ENCODE measurements at places on chromosomes 6 and 20.

- peak; percentile 82 for DNase-seq
These were observed 52.8 kb downstream of the MRPL14 start for GRCh38 chr6:44074439-44074812.

DNA sequence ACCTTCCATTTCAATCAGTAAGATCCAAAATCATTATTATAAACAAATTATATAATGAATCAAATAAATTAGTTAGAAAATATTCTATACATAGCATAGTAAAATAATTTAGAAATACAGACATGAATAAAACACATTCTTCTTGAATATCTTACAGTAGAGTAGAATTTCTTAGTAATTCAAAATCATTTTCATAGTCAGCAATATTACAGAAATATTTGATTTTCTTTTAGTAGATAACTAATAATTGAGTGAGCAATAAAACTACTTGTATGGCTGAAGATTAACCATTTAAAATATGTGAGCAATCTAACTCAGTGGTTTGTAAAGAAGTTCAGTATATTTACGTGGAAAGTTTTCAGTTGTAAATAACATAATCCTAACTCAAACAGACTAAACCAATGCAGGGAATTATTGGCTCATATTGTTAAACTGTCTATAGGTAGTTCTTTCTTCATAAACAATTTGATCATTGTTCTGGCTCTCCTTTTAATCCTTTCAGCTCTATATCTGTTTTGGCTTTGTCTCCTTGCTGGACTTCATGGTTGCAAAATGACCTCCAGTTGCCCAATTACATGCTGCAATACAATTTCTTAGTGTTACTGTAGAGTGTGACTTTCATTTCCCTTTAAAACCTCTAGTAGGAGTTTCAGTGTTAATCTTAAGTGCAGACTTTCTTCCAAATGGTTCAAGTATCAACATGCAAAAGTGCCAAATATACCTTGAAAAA lies 307.5 kb downstream of the EYS start:
- DNase-seq: no peak

DNA sequence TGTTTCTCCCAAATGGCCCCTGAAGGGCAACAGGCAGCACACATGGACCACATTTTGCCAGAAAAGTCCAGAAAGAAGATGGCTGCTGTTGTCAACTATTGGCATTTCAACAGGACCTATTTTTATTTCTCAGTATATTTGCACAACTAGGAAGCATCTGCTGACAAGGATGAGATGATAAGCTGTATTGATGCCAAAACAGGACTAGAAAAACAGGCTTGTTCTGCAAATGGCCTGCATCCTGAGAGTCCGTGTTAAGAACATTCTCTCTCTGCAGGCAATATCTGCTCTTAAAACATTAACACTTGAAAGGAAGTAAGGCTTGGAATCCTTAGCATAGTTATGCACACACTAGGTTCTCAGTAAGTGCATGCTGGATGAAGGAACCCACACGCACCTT lies 283.7 kb downstream of the ESR1 start:
- no peak for DNase-seq

GRCh38 chr20:533526-533925 lies 10.1 kb downstream of the CSNK2A1 start:
- no peak for DNase-seq

DNA sequence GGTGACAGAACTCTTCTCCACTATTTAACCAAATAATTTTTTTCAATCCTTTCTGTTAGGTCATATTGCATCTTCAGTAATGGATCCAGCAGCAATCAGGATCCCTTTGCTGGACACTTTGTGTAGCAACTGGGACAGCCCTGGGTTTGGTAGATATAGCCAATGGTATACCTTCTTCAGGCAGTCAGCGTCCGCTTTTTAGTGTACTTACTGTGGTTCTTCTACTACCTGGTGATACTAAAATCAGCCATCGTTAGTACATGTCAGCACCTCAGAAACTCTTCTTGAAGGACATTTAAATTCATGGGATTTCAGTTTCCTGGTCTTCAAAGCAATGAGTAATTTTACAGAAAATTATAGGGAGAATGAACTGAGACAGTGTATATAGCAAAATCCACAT lies 93.5 kb downstream of the ADGRG6 start:
- no peak for DNase-seq

GRCh38 chr6:5130135-5130866 lies 45.2 kb downstream of the PPP1R3G start:
- no peak for DNase-seq

DNA sequence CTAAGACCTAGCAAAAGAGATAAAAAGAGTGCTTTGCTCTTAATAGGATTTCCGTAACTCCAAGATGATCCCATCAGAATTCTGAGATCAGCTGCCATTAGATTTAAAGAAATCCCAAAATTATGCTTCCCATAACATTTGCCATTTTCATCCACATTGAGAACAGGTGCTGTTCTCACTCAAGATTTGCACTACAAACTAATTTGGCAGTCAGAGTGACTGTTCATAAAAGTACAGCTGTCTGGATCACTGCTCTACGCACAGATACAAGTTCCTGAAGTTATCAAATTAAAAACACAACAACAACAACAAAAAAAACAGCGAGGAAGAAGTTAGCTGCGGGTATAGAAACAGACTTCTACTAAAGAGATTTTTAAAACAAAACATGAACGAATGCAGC lies 58.1 kb downstream of the ASCC3 start:
- no peak for DNase-seq

- no peak for DNase-seq
These were observed 160.1 kb upstream of the PMEPA1 start for GRCh38 chr20:57869951-57870315.

DNA sequence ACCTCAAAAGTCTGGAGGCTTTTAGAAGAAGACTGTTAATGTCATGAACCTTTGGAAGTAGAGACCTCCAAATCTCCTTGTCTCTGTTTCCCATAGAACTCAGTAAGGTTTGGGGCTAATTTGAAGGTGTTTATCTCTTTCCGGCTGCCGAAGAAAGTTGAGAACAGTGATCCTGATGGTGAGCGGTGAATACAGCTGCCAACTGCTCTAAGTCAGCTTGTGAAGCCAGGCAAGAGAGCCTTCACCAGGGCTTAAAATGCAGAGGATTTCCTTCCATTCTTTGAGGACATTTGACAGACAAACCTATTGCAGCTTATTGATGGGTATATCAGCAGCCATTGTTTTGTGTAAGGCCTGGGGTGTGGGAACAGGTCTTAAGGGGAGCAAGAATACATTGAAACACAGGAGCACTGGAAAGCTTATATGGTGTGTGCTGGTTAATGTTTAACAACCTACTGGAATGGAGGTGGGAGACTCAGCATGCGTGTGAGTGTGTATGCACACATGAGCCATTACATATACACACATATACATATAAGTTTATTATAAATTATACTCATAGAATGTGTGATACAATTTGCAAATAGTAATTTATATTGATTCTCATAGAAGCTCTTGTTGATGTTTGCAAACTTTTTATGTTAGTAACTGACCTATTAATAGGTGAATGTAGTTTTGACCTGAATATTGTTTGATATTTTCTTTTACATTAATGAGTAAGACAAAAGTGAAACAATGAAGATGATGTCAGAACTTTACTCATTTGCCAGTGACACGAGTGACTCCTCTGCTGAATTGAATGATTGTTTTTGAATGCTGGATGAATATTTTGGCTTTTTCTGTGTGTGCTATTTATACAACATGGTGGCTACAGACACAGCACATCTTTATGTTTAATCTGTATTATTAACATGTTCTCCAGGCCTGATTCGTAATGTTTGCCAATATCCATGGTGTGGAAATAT lies 18.1 kb downstream of the PLEKHG1 start:
- DNase-seq: no peak

- no peak for DNase-seq
These were observed 162.6 kb downstream of the CARMIL1 start for GRCh38 chr6:25441663-25442270.

DNA sequence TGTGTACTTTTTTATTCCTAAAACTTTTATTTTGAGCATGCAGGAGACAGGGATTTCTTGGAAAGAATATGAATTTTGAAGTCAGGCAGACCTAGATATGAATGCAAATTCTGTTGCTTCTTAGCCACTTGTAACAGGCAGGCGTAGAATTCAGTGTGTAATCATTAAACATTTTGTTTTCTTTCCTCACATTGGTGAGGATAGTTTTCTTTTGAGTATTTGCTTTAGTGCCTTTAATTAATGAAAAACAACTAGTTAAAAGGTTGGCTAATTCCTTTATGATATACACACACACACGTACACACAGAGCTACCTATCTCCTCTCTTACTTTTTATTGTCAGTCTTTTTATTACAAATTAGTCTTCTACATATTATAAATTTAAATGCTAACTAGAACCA lies 342.3 kb downstream of the CDKAL1 start:
- DNase-seq: no peak

DNA sequence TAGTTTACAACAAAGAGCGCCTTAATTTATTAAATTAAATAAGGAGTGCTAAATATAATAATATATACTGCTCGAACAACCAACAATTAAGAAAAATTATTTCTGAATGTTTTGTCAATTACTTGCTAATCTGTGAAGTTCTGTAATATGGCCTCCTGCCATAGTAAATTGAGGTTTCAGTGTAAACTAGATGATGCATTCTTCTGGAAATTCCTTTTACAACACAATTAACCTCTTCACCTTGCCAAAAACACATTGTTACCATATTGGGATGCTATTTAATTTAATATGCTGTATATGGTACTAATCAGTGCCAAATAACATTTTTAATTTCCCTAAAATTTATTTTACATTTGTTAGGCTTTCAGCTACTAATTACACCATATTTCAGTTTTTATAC lies 808.4 kb upstream of the CITED2 start:
- DNase-seq: no peak

GRCh38 chr6:146819596-146820320 lies 221.0 kb downstream of the ADGB start:
- no peak for DNase-seq

GRCh38 chr6:163764565-163764964 lies 350.0 kb downstream of the QKI start:
- DNase-seq: no peak

DNA sequence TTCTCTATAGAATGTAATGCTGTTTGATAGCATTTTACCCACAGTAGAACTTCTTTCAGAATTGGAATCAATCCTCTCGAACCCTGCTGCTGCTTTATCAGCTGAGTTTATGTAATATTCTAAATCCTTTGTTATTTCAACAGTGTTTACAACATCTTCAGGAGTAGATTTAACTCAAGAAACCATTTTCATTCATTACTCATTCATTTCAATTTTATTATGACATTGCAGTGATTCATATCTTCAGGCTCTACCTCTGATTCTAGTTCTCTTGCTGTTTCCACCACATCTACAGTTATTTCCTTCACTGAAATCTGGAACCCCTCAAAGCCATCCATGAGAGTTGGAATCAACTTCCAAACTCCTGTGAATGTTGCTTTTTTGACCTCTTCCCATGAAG lies 93.7 kb downstream of the ZFAND3 start:
- DNase-seq: no peak

- no peak for DNase-seq
These were observed 59.4 kb downstream of the NPEPL1 start for GRCh38 chr20:58751979-58752378.
